Left forelimb (tissue), 1 donor: ENCODE measurements at places on chromosomes 16 and 17.
A peak's percentile ranks its signal among the peaks of the same experiment; 100 is the strongest.

DNA sequence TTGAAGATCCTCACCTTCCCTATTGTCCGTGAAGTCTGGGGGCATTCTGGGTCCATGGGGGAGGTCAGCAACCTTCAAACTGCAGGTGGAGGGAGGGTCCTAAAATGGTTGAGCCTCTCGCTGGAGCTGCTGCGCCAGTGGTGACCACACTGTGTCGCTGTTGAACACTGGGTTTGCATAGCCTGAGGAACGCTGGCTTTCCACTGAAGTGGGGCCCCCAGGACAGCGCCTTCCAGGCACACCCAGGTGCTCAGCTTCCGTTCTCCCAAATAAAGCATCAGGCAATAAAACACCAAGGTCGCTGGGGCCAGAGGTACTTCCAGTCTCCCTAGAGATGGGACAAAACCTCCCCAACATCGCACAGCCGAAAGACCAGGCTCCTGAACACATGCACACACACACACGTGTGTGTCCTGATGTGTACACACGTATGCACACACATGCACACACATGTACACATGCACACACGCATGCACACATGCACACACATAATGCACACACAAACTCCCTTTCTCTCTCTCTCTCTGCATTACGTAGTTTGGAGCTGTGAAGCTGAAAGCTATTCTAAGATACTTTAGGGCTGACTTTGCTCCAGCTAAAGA, 120.6 kb downstream of the IRF8 start:
- DNase-seq, result peak; percentile 50

DNA sequence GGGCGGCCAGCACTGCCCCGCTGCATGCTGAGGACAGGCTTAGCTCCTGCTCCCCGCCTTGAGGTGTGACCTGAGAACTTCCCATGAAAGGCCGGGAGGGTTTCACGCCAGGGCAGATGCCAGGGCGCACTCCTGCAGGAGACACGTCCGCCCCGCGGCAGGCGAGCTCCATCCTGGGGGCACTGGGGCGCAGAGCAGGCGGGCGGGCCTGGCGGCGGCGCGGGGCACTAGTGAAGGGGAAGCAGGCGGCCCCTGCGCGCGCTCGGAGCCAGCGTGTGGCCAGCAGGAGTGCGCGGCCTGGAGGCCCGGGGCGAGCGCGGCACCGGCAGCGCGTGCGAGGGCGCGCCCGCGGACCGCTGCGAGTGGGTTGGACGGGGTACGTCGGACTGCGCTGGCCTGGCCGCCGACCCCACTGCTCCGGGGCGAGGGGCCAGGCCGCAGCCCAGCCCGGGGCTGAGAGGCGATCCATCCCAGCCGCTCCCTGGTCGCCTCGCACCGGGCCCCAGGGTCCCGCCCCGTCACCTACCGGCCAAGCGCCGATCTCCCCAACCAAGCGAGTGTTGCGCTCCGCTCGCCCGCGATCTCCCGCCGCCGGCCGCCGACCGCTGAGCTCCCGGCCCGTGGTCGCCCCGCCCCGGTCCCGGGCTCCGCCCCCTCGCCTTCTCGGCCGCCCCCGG, at the start of gene MAP3K14:
TSS of gene MAP3K14 (minus strand) at position 587 of the 677 bp plus-strand sequence. CDS start 26,275 bp downstream, outside the sequence.
- no peak for DNase-seq

DNA sequence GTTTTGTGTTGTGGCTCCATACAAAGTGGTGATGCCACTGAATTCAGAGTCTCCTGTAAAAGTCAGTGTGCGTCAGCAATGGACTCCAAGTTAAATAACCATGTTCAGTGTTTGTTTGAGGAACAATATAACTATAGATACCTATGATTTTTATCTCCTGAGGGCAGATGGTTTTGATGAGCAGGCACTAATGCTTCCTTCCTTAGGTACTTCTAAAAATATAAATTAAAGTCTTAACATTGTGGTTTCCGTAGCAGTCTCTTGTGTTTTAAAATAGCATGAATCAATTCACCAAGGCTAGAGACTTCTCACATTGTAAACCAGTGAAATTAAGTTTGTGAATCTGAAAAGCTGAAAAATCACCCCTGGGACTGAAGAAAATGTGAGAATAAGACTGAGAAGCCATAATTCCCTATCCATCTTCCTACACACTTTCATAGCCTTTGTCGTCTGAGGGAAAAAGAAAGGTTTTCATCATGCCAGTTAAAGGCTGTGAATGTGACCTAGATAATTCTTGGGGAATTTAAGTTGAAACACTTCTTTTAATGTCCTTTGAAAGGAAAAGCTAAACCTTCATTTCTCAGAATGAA, 1502.9 kb downstream of the CDH11 start:
- DNase-seq, result no peak

DNA sequence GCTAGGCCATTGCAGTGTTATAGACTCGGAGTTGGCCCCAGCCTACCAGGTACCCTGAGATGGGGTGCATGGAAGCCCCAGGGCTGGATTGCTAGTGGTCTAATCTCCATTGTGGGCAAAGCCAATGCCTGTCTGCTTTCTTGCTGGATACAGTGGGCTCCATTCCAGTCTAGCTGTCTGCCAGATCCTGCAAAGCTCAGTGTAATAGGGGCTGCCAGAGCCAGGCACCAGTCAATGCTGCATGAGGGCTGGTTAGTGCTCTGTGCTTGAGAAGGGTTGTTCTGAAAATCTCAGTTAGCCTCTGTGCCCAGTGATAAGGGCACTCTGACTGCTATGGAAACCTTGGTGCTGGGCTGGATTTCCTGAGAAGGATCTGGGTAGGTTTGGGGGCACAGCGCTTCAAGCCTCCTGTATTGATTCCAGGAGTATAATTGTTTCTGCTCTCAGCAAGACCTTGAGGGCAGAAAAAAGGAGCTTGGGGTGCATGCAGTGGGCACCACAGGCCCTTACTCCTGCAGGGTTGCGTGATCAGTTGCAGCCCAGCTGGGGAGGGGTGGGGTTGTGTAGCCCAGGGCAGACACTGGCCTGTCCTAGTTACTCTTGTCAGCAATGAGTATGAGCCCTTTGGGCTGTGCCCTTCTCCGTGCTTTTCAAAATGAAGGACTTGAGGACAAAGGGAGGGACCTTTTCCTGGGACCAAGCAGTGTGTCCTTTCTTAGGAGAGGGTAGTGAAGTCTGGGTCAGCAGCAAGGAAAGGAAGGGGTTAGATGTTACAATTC, 19.0 kb downstream of the SMPD3 start:
- no peak for DNase-seq

DNA sequence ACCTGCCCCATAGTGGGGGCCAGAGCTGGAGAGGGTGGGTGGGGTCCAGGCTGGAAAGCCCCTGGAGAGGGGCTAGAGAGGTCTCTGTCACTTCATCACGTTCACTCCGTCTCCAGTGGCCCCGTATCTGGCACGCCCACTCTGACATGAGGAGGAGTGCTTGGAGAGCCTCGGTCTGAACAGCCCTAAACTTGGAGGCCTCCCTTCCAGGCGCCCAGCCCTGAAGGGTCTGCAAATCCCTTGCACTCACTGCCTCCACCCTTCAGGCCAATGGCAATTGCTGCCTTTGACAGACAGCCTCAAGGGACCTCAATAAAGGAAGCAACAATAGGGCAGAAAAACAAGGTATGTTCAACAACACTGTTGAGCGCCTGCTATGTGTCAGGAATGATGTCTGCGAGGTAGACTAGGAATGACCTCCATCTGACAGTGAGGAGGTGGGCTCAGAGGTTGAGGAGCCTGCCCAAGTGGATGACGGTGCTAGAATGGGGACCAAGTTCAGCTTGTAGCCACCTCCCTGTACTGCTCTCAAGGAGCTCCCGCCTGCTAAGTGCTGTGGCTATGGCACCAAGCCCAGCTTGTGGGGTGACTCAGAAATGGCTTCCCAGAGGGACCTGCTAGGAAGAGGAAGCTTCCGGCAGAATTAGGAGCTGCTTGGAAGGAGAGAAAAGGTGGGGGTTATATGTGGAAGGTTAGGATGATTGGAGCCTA, 2.9 kb upstream of the EPX start:
- DNase-seq, result no peak

GRCh38 chr17:13563866-13564265, 37.9 kb downstream of the HS3ST3A1 start:
- DNase-seq, result no peak

GRCh38 chr16:57482845-57483545, 3.3 kb downstream of the DOK4 start:
- DNase-seq, result no peak

DNA sequence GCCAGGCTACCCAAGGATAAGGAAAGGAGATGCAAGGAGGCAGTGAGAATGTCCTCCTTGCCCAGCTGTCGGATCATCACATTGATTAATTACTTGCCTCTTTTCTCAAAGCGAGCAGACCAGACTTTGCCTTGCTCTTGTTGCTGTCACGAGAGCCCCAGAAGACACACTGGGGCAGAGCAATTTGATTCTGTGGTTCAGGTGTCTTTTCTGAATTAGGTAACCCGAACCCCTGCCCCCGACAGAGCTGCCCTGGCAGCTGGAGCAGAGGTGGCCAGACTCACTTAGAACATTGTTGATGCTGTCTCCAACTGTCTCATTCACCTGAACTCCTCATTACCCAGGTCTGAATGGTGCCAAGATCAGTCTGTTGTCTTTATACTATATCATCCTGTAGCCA, 34.3 kb downstream of the VAT1L start:
- DNase-seq, result no peak

DNA sequence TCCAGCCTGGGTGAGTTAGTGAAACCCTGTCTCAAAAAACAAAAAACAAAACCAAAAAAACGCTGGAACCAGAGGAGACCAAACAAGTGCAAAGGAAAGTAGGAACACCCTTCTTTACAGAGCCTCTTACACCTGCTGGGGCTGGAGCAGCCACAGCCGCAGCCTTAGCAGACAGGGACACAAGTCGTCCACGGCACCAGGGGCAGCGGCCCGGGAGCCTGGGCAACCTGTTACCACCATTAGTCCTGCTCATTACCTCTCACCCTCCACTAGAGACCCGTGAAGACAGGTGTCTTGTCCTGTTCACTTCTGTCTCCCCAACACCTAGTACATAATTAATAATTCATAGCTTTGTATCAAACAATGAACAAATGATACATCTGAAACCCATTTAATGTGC, 83.6 kb downstream of the C16orf78 start:
- peak; percentile 18 for DNase-seq

DNA sequence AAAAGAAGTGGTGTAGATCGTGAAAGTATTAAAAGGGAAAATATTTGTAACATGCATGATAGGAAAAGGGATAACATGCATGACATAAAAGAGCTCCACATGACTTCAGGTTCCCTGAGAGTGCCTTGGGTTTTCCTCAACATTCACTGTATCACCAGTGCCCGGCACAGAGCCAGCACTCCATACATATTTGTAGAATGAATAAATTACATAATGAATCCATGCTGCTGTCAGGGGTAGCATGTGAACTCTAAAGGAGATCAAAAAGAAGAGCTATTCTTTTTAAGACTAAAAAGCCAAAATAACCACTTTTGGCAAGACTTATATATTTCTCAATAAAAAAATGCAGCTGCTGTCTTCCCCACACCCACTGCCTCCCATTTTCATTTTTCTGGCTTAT, 2.7 kb upstream of the ZNF594 start:
- no peak for DNase-seq

DNA sequence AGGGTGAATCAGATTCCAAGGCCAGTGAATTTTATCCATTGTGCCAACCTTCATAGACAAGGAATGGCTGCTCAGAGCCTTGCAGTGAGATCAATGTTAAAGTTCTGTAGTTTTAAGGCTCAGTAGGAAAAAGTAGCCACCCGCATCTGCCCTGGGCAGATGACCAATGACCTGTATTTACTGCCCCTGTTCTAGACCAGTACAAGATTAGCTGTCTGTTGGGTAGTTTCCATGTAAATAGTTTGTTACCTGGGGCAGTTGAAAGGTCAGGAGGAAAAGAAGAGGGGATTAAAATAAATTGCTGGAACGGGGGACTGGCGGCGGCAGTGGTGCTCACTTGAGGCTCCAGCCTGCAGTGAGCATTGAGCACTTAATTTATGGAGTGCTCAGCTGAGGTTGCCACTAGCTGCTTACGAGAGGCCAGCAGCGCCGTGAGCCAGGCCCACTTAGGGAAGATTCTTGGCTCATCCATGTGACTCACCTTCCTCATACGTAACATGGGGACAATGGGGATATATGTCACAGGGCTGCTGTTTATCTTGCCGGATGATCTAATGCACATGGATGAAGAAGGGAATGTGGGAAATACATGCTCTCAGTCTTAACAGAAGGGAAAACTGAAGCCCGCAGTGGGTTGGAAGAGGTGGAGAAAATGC, 10.7 kb upstream of the NOS2 start:
- no peak for DNase-seq

GRCh38 chr16:22250522-22250921, 44.4 kb downstream of the EEF2K start:
- DNase-seq, result no peak

GRCh38 chr17:42362245-42362961, 25.8 kb downstream of the STAT3 start:
- DNase-seq, result no peak
